Frontal cortex (tissue), 4 donors: ENCODE measurements at places on chromosomes 11 and 22.

DNA sequence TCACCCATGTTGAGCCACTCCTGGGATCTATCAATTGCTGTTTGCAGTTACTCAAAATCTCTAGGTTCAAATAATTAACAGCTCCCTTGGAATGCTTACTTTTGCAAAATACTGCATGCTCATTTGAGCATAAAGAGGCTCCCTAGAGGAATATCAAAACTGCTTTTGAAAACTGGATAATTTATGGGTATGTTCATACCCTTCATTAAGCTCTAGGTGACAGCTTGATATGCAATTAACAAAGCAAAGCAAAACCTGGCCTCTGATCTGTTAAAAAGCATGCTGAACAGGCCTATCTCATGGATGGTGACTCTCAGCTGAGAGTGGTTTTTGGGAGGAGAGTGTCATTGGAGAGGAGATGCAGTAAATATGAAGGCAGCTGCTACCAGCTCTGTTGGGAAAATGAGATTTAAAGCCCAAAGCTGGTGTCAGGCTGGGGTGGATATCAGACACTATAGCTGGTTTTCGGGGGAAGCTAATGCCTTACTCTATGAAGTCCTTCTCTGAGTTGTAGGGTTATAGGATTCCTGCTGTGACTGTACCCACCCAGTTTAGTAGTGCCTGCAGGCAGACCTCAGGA is 110.9 kb downstream of the RASSF10 start:
- no peak for DNase-seq

DNA sequence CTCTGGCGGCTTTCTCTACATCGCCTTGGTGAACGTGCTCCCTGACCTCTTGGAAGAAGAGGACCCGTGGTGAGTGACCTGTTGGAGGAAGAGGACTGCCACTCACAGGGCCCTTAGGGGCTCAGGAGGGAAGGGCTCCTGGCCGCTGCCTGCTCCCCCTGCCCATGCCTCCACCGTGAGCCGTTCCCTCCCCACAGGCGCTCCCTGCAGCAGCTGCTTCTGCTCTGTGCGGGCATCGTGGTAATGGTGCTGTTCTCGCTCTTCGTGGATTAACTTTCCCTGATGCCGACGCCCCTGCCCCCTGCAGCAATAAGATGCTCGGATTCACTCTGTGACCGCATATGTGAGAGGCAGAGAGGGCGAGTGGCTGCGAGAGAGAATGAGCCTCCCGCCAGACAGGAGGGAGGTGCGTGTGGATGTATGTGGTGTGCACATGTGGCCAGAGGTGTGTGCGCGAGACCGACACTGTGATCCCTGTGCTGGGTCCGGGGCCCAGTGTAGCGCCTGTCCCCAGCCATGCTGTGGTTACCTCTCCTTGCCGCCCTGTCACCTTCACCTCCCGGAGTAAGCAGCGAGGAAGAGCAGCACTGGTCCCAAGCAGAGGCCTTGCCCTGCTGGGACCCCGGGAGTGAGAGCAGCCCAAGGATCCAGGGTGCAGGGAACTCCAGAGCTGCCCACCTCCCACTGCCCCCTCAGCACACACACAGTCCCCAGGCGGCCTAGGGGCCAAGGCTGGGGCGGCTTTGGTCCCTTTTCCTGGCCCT is 6.9 kb downstream of the SLC39A13 start:
- DNase-seq: no peak

- DNase-seq: no peak
Observed at GRCh38 chr11:106565326-106565725, 452.9 kb downstream of the GUCY1A2 start.

- DNase-seq: no peak
Observed at GRCh38 chr11:33724644-33725035, 11.6 kb downstream of the CD59 start.

DNA sequence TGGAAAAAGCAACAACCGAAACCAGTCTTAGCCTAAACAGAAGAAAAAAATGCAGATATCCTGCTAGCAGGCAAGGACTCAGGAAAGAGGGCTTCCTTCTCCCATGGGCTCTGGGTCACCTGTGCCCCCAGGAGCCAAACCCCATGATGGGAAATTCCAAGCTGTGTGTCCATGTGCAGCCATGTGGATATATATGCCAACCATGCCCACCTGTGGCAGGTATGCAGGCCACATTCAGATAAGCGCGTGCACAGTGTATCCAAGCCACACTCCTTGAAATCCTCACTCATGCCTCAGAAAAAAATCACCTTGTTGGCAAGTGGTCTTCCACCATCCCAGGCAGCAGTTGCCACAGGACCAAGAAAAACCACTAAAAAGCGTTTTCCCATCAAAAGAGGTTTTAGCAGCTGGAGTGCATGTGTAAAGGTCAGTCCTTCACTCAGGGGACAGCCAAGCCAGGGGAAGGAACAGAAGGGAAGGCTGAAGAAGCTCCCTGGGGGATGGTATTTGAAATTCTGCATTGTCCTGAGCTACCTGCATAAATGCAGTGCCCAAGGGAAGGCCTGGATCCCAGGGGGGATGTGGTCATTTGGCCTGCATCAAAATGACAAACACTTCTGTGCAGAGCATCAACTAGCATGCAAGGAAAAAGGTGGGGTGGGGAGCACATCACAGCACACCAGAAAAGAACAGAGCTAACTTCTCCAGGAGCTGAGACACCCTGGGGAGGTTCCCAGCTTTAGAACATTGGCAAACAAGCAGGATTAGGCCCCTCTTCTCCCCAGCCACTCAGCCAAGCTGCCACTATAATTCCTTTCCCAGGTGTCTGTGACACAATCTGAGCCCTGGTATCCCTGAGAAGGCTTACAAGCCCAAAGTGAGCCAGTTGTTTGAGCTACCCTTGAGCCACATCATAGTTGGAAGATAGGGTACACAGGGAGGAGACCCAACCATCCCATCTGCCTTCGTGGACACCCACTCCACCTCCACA is 76.2 kb downstream of the GALNT18 start:
- DNase-seq: no peak

- DNase-seq: no peak
Observed at GRCh38 chr22:21591695-21592094, 24.2 kb downstream of the UBE2L3 start.

DNA sequence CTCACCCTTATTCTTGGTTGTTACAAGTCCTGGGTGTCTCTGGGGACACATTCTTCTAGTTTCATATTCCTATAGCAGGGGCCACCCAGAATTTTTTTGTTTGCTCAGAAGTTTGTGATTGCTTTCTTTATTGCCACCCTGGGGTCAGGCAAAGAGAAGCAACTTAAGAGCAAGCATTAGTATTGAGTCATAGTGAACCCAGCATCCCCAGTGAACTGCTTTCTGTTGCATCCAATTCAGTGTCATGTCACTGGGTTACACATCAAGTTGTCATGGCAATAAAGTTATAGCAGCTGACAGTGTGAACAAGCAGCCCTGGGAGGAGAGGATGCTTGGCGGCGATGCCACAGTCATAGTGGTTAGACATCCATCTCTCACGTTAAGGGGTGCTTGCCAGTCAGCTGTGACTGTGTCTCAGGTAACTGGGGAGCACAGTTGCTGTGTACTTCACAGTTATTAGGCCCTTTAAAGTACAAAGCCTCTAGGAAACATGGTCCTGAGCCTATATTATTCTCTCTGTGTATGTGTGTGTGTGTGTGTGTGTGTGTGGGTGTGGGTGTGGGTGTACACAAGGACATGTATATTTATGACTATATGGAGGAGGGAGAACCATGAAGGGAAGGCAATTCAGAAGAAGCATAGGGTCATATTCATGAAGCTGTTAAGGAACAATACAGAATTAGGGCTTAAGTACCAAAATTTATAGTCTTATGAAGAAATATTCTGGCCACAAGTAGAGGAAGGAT is 52.5 kb downstream of the TRIM44 start:
- DNase-seq: no peak

GRCh38 chr11:14444441-14445189 is 55.0 kb downstream of the COPB1 start:
- DNase-seq: no peak

DNA sequence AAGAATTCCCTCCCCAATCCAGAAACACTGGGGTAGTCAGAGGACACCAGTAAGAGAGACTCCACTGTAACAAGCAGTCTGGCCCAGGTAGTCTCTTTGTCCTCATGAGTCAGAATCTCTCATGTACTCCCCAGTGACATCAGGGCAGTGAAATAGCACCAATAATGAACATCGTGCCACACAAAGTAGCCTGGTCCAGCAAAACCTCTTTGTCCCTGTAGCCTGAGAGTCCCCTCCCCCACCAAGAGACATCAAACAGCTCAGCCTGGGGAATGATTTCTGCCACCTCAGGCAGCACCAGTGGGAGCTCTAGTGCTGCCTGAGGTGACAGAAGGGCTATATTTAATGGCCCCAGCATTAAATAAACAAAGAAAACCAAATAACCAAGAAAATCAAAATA is 88.1 kb downstream of the SBF2 start:
- DNase-seq: no peak

DNA sequence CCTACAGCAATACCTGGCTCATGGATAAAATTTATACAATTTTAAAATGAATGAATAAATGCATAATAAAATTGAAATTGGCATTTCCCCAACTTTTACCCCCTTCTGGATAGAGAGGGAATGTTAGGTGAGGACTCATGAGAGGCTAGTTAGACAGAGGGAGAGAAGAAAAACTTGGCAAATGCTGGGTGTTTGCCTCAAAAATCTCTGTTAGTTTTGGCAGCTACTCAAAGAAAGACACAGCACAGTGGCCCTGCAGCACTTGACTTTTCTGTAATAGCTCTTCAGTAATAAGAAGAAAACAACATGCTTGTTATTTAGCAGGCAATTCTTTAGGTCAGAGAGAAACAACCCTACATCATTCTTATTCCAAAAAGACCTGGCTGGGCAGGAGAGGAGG is 20.7 kb upstream of the IZUMO1R start:
- no peak for DNase-seq

- no peak for DNase-seq
Observed at GRCh38 chr22:24582056-24582814, 10.6 kb downstream of the LRRC75B start.
